ENCODE measurements at places on chromosomes 4 and X.

DNA sequence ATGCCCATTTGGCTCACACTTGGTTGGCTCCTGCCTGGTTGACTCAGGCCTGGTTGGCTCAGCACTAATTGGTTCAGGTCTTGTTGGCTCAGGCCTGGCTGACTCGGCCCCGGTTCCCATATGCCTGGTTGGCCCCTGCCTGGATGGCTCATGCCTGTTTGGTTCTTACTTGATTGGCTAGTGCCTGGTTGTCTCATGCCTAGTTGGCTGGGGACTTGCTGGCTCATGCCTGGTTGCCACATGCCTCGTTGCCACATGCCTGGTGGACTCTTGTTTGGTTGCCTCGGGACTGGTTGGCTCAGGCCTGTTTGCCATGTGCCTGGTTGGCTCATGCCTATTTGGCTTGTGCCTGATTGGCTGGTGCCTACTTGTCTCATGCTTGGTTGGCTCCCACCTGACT, 103.7 kb downstream of the APOOL start:
- DNase-seq, result no peak

- DNase-seq, result no peak
Observed at GRCh38 chrX:151538190-151539122, 25.0 kb upstream of the PASD1 start.

GRCh38 chr4:152643153-152644035, 36.4 kb downstream of the TMEM154 start:
- peak; percentile 80 for DNase-seq

- no peak for DNase-seq
Observed at GRCh38 chr4:163694385-163694784, 199.9 kb downstream of the TMA16 start.

DNA sequence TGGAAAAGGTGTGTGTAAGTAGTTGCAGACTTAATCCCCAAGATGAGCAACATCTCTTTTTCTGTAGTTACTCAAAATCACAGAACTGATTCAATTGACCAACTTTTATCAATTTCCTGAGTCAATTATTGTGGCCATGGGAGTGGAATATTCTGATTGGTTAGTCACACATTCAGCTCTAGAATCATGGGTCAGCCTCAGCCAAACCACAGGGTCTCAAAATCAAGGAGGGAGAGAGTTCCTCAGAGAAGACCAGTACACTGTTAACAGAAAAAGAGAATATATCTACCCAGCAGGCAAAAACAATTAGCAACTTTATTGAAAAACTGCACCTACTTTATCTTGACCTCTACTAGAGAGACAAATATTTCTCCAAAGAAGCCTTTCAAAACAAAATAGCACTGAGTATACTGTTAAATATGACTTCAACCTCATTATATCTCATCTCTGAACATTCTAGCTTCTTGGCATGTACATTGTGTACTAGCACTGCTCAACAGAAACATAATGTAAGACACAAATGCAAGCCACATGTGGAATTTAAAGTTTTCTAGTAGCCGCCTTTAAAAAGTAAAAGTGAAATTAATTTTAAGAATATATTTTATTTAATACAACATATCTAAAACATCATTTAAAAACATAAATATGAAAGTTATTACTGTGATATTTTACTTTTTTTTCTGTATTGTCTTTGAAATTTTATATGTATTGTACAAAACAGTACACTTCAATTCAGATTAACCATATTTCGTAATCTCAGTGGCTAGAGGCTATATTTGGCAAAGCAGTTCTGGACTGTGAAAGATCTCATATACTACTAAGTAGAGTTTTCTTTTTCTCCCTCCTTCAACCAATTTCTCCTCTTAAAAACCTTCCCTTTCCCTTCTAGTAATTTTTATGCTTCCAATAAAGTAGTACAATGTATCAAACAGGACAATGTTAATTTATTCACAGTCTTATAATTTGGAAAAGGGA, 11.8 kb upstream of the LCORL start:
- no peak for DNase-seq

DNA sequence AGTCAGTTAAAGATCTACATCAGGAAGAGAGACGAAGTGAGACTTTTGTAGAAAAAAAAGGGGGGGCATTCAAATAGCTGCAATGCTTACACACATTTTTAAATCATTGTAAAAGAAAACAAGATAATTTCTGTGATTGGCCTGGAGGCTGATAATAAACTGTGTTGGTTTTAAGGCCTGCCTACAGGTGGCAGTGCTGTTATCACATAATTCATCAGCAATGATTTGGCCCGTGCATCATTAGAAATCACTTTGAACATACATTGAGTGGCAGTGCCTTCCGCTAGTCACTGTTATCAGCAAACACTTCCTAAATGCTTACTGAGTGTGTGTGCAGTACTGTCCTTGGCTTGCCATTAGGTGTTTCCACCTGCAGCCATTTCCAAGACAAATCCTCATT, 831.9 kb downstream of the TRIML1 start:
- DNase-seq, result no peak

- peak; percentile 29 for DNase-seq
Observed at GRCh38 chr4:101328063-101328602, 19.2 kb downstream of the PPP3CA start.

DNA sequence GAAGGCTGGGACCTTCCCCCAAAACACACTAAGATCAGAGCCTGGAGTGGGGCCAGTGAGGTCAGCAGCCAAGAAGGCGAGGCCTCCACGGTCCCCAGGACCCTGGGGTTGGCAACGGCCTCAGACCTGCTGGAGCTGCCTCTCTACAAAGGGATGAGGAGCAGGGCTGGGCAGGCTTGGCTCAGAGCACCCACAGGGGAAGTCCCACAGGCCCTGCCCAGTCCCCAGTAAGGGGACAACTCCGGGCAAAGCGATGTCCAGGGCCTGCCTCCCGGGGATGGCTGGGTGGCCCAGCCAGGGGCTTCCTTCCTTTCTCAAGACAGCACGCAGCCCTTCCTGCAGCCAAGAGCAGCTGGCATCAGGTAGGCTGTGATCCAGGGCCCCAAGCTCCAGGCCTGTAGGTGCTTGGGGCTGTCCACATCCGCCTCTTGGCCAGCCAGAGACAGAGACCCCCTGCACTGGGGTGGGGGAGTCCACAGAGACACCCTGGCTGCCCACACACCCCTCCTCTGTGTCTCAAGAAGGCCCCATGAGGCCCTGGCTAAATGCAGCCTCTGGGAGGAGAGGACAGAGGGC, 5.7 kb downstream of the MXD4 start:
- DNase-seq, result no peak

DNA sequence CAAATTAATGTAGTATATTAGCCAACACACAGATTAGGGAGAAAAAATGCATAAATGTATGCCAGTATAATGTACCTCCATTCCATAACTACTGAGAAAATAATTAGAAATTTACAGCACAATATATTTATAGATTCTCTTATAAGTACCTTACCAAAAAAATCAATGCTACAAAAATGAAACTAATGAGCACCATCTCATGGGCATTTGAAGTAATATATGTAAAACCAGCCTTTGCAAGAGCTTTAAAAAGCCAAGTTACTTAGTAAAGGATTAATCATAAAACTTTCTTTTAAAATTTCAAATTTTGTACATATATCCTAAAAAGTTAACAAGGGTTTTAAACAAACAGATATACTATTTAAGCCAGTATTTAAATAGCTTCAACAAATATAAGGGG, 43.2 kb downstream of the LRBA start:
- DNase-seq, result no peak

- no peak for DNase-seq
Observed at GRCh38 chr4:78543424-78544125, 8.0 kb upstream of the ANXA3 start.

DNA sequence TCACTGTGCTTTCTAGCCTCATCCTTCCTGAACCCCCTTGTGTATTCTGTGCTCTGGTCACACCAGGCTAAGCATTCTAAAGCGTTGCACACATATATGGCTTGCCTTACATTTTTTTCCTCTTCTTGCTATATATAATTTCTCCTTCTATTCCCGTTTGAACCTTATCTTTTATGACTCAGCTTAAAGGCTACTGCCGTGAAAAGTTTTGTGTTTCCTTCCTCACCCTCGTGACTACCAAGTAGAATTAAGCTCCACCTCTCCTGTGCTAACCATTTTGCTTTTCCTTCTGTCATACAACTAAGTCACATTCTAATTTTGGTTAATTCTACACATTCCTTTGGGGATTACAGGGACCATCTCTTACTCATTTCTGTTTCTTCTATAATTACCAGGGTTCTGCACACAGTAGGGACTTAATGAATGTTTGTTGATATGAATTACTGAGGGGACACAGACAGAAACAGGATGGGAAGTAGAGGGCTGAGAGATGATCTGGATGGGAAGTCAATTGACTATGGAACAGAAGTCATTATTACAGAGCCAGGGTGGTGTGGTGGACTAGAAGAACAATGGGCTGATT, 67.1 kb downstream of the DOCK11 start:
- no peak for DNase-seq

- no peak for DNase-seq
Observed at GRCh38 chrX:17680732-17681413, 56.4 kb upstream of the SCML1 start.

- no peak for DNase-seq
Observed at GRCh38 chr4:150152766-150153165, 74.5 kb downstream of the DCLK2 start.

DNA sequence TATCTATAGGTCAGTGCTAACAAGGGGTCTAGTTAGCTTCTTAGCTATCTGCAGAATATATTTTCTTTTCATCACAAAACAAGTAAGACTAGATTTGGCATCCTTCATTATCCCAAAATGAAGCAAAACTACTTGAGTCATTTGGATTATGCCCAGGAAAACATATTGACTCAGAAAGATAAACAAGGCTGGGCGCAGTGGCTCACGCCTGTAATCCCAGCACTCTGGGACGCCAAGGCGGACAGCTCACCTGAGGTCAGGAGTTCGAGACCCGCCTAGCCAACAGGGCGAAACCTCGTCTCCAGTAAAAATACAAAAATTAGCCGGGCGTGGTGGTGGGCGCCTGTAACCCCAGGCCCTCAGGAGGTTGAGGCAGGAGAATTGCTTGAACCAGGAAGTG, 18.0 kb upstream of the MND1 start:
- no peak for DNase-seq

- no peak for DNase-seq
Observed at GRCh38 chrX:41875142-41875541, 48.2 kb downstream of the CASK start.

Measured in GM20000 (cell line).